Endodermal cell (in vitro differentiated cells): ENCODE measurements at places on chromosomes 3 and 15. TPM values are rescaled to one million over a fixed set of nuclear protein-coding genes. Genes with fewer than 3 reads are reported as not detected.
A peak's percentile ranks its signal among the peaks of the same experiment; 100 is the strongest.

CCR3 gene
- total RNA-seq = not detected in 2 replicates

GPR149 gene
- not detected in 2 replicates for total RNA-seq

CADPS gene
- 10.4 to 11.7 TPM (median 11.6 TPM) in 3 replicates for total RNA-seq

DUSP7 gene
- 13.4 and 14.2 TPM in 2 replicates for total RNA-seq

DNA sequence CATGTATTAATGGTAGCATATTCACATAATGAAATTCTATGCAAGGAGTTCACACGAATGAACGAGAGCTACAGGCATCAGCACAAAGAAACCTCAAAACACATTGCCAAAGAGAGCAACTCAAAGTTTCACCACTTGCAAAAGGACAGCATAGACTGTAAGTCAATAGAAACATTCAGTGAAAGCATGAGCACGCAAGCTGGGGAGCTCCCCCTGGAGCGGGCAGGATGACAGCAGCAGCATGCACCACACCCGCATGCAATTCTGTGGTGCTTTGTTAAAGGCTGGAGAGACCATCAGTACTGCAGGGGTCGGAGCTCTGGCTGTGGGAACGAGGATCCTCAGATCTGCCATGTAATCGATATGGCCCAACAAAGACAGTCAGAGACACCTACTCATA is 18.7 kb downstream of the OCA2 start:
- DNase-seq = no peak
- H3K36me3 ChIP-seq = no peaks in the 10 kb centered on the region
- H3K4me1 ChIP-seq = no peaks in the 10 kb centered on the region
- H3K27me3 ChIP-seq = no peaks in the 10 kb centered on the region

DNA sequence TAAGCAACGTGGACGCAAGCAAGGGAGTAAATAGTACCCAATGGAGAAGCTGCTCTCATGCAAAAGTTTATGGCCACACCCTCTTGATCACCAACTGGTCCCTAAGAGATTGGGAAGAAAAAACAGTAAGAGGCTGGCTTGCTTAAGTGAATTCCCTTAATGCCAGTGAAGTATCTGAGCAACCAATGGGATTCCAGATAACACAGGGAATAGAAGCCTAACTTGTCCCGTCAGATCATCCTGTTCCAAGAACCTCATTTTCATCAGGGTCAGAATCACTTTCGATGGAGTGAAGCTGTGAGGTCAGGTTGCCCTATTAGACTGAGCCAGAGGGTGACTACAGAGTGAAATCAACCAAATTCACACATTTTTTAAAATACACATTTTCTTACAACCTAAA is 104.3 kb downstream of the CD47 start:
- no peaks in the 10 kb centered on the region for H3K36me3 ChIP-seq
- H3K4me3 ChIP-seq = no peak overlapping the region
- no peaks in the 10 kb centered on the region for H3K4me1 ChIP-seq
- H3K27ac ChIP-seq = no peak overlapping the region
- H3K27me3 ChIP-seq = no peaks in the 10 kb centered on the region

- no peak overlapping the region for H3K27ac ChIP-seq
- H3K27me3 ChIP-seq = no peaks in the 10 kb centered on the region
- no peak overlapping the region for H3K4me3 ChIP-seq
- no peak for DNase-seq
These were observed 265.0 kb downstream of the EPHA3 start for GRCh38 chr3:89372456-89372855.

DNA sequence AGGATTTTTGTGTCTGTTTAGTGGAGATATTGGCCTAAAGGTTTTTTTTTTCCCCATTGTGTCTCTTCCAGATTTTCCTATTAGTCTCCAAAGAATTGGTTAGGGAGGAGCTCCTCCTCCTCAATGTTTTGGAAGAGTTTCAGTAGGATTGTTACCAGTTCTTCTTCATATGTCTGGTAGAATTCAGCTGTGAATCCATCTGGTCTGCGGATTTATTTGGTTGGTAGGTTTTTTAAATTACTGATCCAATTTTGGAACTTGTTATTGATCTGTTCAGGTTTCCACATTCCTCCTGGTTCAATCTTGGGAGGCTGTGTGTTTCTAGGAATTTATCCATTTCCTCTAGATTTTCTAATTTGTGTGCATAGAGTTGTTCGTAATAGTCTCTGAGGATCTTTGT is 222.2 kb downstream of the CLSTN2 start:
- no peak for DNase-seq
- H3K27me3 ChIP-seq = no peaks in the 10 kb centered on the region
- no peak overlapping the region for H3K27ac ChIP-seq

DNA sequence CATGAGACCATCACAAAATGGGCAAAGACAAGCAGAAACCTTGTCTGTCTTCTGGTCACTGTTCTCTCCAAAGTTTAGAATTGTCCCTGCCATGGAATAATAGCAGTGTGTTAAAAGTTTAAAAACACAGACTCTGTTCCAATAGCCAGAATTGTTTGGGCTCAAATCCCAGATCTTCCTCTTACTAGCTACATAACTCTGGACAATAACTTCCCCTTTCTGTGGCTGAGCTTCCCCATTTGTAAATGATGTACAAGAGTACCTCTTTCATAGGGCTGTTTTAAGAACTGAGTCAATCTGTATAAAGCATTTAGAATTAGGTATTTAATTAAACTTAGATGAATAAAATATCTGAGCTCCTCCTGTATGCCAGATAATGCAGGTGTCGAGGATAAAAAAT is 623.0 kb downstream of the NTRK3 start:
- H3K4me3 ChIP-seq = no peak overlapping the region
- no peak overlapping the region for H3K27ac ChIP-seq
- H3K27me3 ChIP-seq = no peaks in the 10 kb centered on the region

GRCh38 chr3:152620395-152620794 is 214.5 kb upstream of the P2RY1 start:
- no peaks in the 10 kb centered on the region for H3K27me3 ChIP-seq
- no peak for DNase-seq
- H3K4me1 ChIP-seq = peaks cover 6% of the 10 kb centered on the region
- no peak overlapping the region for H3K27ac ChIP-seq
- H3K4me3 ChIP-seq = no peak overlapping the region
- H3K36me3 ChIP-seq = no peaks in the 10 kb centered on the region

DNA sequence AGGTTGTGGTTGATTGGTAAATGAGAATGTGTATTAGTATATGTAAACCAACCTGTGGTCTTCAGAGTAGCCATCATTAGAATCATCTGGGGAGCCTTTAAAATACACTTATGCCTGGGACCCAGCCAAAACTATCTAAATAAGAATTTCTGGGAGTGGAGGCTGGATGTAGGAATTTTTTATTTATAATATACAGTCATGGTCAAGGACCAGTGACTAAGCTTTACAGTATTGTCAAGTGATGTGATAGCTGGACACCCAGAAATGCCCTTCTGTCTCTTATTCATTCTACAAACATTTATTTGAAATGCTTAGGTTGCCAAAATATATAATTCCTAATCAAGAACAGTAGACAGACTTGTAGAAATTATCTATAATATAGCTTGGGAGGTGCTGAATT is 132.2 kb downstream of the MBNL1 start:
- no peaks in the 10 kb centered on the region for H3K36me3 ChIP-seq
- no peak overlapping the region for H3K27ac ChIP-seq
- H3K4me3 ChIP-seq = no peak overlapping the region
- no peaks in the 10 kb centered on the region for H3K4me1 ChIP-seq
- no peaks in the 10 kb centered on the region for H3K27me3 ChIP-seq

GRCh38 chr15:91200101-91200754 is 100.2 kb downstream of the SV2B start:
- H3K4me1 ChIP-seq = peaks cover 10% of the 10 kb centered on the region
- DNase-seq = no peak
- H3K27ac ChIP-seq = no peak overlapping the region
- peaks cover 26% of the 10 kb centered on the region for H3K27me3 ChIP-seq

DNA sequence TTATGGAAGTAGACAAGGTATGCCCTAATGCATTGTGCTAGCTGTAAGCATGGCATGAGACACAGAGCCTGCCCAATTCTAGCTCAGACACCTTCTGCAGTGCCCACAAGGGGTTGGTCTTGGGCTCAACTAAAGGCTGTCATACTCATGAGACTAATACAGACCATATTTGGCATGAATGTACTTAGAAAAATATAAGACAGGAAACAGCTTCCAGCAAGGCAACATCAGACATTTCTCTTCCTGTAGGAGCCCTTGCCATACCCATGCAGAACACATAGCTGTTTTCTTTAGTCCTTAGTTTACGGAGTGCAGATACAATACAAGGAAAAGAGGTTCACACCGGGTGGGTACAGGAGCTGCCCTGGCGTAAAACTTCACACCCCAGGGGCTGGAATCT is 30.5 kb upstream of the NR1I2 start:
- no peak overlapping the region for H3K27ac ChIP-seq
- no peaks in the 10 kb centered on the region for H3K36me3 ChIP-seq
- no peak overlapping the region for H3K4me3 ChIP-seq

- peak overlapping the region; percentile 27 for H3K4me3 ChIP-seq
- H3K36me3 ChIP-seq = no peaks in the 10 kb centered on the region
- DNase-seq = no peak
- H3K27me3 ChIP-seq = no peaks in the 10 kb centered on the region
- peaks cover 13% of the 10 kb centered on the region for H3K4me1 ChIP-seq
These were observed 133.6 kb downstream of the CD47 start for GRCh38 chr3:107956991-107957900.

DNA sequence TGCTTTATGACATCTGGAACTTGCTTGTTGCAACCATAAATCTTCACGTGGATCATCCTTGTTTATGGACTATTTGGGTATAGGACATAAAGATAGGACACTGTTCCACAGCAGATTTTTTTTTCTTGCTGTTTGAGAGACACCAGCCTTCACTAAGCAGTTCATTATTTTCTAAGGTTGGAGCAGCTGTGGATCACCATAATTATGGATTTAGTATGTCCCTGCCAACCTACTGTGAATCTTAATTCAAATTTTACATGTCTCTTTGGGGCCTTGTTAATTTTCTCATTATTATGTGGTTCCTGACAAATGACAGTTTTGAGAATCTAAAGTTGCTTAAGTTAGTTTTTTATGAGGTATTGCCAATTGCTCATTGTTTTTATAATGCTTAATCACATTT is 161.2 kb downstream of the B3GALNT1 start:
- H3K4me3 ChIP-seq = no peak overlapping the region
- no peak for DNase-seq
- H3K27me3 ChIP-seq = no peaks in the 10 kb centered on the region
- H3K4me1 ChIP-seq = no peaks in the 10 kb centered on the region
- H3K36me3 ChIP-seq = no peaks in the 10 kb centered on the region
